Activated T-helper 1 cell treated with anti-CD3 and anti-CD28 coated beads, Interleukin-2, amount 50 U/mL, for 16 hours (primary cell): ENCODE measurements at places on chromosomes 5 and 9.

- DNase-seq, result no peak
Measured at GRCh38 chr5:153974813-153975163, 63.9 kb downstream of the FAM114A2 start.

- DNase-seq, result no peak
Measured at GRCh38 chr9:2355697-2355983, 265.9 kb upstream of the VLDLR start.

- no peak for DNase-seq
Measured at GRCh38 chr5:138188626-138189025, 9.7 kb downstream of the KIF20A start.

DNA sequence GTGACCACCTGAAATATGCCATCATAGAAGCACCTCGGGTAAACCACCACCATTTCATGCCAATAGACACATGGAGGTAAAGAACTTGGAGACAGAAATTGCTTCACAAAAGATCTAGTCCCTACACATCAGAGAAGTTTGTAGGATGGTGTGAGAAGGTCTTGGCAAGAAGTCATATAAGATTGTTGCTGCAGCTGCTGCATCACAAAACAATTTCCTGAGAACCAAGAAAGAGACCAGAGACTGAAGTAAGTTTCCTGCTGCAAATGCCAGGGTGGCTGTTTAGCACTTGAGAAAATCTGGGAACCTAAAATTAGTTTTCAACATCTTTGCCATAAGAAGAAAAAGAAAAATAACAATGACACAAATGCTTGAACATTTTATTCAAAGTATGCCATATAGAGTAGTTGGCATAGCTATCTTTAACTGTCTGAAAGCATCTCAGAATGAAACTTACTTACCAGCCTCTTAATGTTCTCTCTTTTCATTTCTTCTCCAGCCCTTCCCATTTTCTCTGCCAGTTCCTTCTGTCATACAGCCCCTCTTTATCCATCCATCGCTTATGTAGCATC is 114.3 kb downstream of the KCTD16 start:
- no peak for DNase-seq

DNA sequence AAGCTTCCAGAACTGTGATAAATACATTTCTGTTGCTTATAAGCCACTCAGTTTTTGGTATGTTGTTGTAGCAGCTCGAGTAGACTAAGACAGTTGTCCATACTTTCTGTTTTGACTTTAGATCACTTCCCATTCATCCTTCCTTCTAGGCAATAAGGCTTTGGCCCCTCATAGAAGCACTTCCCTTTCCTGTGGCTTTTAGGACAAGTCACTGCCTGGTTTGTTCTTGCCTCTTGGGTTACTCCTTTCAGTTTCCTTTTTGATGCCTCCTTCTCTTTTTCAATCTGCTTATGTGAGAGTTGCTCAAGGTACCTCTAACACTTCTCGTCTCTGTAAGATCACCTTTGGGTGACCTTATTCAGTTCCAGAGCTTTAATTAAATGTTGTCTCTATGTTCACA is 72.4 kb upstream of the NTRK2 start:
- DNase-seq, result no peak

GRCh38 chr5:149930043-149930748 is 14.4 kb downstream of the PDE6A start:
- DNase-seq, result no peak

DNA sequence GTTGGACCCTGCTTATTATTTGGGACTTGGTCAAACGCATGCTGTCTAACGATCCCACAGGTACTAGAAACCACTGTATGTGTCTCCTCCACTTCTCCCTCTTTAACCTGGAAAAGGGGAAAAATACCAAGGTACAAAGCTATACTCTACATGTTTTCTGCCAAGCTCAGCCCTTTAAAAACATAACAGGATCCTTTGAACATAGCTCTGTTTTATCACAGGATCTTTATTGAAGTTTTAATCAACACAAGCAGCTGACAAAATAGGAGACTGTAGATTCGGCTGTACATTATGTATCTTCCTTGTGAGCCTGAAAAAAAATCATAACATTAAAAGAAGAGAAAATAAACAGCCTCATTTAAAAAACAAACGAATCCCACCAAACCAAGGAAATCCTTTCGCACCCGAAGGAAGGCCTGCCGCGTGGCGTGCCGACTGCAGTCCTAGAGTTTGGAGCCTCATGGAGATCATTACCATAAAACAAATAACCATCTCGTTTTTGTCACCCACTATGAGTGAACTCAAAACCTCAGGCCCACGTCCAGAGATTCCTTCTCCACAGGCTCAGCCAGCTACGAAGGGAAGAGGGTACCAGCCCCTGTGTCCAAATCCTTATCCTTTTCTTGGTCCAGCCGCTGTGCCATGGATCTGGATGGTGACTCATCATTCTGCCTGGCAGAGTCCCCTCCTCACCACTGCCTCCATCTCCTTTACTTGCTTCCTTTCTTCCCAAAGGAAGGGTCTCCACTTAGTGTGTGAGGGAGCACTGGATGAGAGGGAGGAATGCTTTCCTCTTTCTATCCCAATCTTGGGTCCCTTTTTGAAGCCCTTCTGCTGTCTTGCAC is 651.1 kb downstream of the CCDC171 start:
- DNase-seq, result no peak

DNA sequence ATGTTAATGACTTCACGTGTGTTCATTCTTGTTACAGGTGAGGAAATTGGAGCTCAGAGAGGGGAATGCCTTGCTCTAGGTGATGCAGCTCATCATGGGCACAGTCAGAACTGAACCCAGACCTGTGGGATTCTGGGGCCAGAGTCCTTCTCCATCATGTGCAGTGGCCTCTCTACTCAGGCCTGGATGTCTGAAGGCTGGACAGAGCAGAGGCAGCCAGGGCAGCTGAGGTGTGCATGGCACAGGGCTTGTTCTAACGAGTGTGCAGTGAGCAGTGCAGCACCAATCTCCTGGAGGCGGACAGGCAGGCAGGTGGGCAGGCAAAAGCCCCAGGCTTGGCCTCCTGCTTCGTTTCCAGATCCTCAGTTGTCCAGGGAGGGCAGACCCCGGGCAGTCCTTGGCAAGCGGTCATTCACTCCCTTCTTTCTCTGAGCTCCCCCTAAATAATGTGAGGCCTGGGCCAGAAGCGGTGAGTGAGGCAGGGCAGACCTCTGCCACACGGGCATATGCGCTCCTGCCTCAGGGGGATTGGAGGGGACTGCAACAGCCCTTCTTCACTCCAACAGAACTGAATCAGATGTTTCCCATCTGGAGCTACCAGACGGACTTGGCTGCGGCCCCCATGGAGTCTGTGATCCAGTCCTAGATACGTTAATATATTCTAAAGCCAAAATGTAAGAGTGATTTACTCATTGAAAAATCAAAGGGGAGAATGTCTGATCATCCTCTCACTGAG is 68.7 kb upstream of the FSTL4 start:
- no peak for DNase-seq

- DNase-seq, result no peak
Measured at GRCh38 chr9:134640506-134641172, 964 bp upstream of the COL5A1 start.

- DNase-seq, result no peak
Measured at GRCh38 chr5:114544561-114544960, 182.7 kb downstream of the KCNN2 start.

DNA sequence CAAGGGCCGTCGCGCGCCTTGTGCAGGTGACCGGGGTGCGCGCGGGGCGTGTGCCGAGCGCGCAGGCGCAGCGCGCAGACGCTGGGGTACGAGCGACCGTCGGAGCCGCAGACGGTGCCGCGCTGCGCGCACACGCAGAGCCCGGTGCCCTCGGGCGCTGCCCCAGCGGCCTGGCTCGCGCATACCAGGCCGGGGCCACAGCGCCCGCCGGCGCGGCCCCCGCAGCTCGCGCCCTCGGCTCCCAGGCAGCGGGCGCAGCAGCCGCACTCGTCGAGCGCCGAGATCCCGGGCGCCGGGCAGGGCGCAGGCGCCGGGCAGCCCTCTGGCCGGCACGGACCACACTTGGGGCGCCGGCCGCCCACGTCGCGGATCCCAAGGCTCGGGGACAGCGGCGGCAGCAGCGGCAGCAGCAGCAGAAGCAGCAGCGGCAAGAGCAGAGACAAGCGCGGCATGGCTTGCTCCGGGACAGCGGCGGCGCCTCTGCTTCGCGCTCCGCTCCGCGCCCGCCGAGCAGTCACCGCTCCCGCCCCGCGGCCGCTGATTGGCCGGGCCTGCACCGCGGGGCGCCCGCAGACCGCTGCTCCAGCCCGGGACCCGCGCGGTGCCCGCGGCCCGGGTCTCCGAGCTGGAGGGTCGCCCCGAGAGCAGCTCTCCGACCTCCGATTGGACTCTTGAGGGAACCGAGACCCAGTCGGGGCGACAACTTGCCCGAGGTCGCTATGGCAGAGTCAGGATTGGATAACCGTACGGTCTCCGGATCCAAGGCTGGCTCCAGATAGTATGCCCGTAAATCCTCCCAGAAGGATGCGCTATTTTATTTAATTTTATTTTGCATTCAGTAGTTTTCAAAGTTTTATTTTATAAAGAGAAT is at the start of gene IGFBPL1:
Gene IGFBPL1, minus strand, starts transcription at position 482 of the 871 bp plus-strand sequence. Its CDS starts 30 bp downstream, at position 452.
- no peak for DNase-seq

- DNase-seq, result no peak
Measured at GRCh38 chr5:149341876-149342275, 3.4 kb upstream of the GRPEL2 start.

DNA sequence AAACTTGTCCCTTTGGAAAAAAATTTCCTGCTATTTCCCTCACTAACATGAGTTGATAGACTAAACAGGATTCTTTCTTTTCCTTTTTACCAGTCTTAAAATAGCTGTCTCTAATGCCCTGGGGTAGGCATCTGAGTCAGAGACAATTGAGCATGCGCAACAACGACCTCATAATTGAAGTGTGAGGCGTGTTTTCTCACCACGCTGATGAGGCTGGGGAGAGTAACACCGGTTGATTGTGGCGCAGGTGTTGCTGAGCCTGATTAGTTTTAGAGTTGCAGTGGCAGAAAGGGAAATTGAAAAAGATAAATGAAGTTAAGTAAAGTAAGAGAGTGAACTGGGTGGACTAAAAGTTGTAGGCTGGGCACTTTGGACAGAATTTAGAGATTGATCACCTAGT is 213.7 kb downstream of the TLR4 start:
- no peak for DNase-seq

DNA sequence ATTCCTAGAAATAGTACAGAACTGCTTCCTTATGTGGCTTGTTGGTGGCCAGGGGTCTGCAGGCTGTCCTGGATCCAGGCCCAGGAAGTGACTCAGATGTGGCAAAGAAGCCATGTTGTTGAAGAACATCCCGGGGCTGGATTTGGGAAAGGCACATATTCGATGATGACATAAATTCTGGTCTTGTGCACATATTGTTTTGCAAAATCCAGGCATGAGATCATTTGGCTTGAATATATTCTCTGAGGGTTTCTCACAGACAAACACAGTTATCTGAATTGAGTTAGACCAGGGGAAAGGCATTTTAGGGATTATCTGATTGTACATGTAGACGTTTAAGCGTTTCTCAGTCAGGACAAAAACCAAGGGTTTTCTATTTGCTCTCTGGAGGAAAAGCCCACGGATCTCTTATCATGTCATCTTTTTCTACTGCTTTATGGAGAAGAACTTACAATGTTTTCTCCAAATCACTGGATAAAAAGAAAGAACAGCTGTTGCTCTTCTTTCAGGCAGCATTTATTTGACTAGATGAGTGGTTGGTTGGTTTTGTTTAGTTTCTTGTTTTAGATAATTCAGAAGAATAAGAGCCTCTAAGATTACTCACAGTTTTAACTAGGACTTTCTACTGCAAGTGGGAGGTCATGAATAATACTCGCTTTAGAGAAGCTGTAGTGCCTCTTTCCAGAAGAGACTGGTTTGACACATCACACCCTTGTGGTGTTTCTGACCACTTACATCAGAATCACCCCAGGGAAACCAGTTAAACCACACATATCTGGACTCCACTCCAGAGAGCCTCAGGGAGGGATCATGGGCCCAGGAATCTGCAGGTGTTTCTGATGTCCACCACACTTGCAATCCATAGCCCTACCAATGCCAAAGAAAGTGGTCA is 29.5 kb upstream of the LHFPL2 start:
- DNase-seq, result no peak

DNA sequence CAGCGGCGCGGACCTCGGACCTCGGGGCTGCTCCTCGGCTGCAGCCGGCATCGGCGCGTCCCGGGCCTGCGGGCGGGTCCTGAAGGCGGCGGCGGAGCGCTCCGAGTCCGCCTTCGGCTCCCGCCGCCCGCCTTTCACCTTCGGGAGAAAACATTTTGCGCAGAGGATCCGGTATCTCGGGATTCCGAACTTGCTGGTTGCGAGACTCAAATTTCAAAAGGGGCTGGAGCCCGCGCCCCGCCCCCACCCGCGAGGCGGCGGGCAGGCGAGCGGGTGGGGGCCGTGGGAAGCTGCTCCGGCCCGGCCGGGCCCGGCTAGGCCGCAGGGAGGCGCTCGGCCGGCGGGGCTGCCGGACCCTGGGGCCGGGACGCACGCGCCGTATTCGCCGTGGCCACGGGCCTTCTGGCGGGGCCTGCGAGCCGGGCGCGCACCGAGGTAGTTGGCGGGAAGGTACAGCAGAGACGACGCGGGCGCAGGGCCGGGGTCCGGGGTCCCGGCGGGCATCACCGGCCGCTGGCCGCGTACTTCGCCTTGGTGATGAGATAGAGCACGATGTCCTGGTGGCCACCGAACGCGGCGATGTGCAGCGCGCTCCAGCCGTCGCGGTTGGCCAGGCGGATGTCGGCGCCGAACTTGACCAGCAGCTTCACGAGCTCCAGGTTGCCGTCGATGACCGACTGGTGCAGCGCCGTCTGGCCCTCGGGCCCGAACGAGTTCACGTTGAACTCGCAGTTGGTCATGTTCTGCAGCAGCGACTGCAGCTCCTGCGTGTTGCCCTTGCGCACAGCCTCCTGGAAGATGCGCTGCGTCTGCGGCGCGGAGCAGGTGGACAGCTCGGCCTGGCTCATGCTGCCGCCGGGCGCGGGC is 757 bp downstream of the NRARP start:
- DNase-seq, result no peak

DNA sequence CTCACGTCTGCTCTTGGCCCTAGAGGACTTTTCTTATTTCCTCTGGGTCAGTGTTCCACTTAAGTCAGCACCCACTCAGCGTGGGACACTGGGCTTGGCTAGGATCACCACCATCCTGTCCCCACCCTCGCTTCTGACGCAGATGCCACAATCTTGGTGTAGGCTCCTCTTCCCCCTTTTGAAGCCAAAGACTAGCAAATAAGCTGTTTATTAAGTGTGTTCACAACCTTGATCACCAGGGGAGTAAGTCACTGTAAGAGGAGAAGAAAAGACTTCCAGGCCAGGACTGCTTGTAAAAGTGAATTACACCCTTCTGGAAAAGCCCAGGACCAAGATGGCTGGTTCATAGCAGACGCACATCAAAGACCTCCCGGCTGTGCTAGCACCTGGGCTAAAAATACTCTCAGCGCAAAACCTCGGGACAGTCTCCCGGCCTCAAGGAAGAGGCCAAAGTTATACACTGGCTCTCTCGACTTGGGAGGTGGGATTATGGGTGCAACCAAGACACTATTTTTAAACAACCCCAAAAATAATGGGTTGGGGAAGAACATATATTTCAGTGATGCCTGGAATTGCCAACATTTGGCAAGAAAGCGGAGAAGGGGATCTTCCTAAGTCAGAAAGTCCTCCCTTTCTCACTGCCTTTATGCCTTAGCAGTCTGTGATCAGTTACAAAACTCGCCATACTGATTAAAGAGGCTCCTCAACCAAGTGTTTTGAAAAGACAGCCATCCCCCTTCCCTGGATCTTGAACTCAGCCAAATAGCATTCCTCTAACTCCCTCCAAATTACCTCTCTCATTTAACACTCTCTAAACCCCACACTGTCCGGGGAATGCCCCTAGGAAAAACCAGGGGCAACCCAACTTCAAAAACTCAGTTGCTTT is 69.4 kb downstream of the RAPGEF1 start:
- no peak for DNase-seq
